ENCODE measurements at places on chromosomes 12 and 14.

DNA sequence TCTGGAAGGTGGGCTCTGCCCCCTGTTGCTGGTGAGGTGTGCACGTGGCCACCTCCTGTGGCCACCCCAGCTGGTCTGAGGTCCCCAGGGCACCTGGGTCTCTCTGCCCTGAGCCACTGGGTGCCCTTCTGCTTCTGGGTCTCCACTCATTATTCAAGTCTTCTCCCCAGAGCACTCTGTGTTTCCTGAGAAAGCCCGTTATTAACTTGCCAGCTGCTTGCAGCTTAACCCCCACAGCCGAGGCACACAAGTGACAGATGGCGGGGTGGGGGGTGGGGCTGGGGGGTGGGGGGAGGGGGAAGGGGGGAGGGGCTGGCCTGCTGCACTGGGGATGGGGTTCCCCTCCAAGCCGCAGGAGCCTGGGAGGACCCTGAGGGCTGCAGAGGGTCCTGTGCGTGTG is 40.5 kb downstream of the FBRSL1 start:
- no peak for DNase-seq

GRCh38 chr14:75334549-75335051 is 56.0 kb downstream of the FOS start:
- no peak for DNase-seq

GRCh38 chr12:3035815-3036702 is 41.1 kb upstream of the TSPAN9 start:
- no peak for DNase-seq

DNA sequence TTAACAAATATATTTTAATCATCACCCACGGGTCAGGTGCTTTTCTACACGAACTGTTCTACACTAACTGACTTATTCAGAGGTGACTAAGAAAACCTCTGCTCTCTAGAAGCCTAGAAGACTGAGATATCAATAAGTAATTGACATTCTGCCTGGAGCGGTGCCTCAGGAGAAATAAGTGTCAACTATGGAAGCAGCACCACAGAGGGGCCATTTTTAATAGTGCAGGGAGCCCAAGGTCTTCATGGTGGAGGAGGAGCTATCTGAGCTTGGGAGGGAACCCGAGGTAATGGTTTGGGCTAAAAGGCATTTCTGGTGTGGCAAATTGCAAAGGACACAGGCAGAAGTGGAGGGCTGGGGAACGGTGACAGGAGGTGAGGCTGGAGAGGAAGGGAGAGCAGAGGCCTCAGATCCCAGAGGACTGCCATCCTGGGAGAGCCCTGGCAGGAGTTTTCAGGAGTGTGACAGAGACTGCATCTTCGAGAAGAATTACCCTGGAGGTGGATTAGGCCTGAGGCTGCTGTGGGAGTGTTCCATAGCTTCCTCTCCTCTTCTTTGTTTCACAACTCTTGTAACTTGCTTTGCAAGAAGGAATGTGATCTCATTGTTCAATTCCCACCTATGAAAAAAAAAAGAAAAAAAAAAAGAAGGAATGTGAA is 123.1 kb downstream of the NPAS3 start:
- DNase-seq, result no peak

DNA sequence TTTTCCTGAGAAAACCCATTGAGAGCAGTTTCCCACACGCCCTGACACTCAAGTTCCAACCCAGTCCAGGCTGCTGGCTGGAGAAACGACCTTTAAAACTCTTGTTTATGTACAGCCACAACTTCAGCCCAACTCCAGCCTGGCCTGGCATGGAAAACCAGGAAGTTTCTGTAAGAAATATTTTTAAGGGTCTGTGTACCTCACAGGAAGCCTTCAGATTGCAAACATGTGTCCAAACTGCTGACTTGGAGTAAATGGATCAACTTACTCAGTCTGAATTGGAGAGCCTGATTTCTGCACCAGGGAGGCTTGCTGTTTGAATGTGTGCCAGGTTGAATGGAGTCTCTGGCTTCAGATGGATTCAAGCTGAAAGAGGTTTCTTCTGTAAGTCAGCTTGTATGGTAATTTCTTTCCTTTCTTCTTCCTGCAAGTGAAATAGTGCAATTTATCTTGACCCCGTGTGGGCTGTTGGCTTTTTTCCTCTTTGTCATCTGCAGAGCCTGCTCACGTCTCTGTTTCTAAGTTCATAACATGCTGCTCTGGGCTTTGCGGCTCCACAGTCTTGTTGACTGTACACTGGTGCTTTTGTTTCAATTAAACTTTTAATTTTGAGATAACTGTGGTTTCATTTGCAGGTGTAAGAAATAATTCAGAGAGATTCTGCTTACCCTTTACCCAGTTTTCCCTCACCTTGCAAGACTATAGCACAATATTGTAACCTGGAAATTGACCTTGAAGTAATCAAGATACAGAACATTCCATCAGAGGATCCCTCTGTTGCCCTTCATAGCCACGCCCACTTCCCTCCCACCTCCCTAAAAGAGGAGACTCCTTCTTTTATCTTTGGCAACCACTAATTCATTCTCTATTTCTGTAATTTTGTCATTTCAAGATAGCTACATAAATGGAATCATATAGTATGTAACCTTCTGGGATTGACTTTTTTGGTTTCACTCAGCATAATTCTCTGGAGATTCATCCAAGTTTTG is 109.7 kb upstream of the PRMT8 start:
- DNase-seq, result no peak

GRCh38 chr12:113165521-113166450 is 16.3 kb downstream of the CFAP73 start:
- DNase-seq, result no peak

DNA sequence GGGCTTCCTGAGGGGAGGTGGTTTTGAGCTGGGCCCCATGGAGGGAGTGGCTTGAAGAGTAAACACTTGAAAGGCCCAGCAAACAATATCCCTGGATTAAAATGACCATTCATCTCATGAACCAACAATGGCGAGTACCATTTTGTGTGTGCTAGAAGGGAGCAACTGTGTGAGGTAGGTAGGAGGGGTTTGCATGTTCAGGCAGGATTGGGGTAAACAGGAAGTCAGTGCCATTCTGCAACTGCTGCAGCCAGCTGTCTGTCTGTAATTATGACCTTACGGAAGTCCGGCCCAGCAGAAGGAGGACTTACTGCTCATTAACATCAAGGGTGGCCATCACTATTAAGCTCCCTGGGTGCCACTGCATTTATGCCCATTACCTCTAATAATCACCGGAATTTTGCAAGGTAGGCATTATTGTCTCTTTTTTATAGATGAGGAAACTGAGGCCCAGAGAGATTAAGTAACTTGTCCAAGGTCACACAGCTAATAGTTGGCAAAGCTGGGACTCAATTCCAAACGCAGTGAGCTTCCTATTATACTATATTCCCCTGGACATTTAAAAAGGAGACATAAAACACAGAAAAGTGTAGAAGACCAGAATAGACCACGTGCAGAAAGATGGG is 16.6 kb upstream of the IFI27L2 start:
- DNase-seq, result no peak

DNA sequence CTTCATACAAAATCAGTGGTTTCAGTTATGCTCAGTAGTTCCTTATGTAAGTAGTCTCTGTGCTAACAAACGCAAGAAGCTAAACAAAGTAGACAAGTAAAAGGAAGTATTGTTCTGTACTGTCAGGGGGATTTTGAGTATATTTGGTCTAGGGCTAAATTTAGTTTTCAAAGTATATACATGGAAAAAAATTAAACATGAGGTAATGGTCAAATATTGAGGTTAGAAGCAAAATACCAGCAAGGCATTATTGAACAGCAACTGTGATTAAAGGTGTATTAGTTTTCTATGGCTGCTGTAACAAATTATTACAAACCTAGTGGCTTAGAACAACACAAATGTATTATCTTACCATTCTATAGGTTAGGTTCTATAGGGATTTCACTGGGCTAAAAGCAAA is 18.8 kb downstream of the GNG2 start:
- DNase-seq, result no peak

DNA sequence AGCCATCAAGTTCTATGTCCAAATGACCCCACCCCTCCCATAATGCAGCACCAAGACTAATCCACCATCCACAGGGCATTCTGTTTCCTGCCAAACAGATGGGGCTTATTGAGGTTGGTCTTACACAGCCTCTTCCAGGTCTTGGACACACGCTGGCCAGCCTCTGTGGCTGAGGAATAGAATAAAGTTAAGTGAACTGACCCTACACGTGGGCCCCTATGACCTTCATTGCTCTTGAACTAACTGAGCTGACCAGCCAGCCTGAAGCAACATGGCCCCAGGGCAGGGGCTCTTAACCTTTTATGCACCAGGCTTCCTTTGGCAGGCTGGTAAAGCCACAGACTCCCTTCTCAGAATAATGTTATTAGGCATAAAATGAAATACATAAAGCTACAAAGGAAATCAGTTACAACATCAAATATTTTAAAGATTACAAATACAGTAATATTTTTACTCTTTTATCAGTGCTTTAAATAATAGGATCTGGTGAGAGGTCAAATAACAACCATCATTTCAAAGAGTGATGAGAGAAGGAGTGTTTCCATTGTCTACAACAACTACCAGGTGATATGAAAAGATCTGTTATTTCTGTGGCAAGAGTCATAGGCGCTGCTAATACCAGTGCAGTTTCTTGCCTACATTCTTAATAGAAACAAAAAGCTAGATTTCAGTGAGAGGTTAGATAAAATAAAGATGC is 192.9 kb upstream of the NUDT4 start:
- no peak for DNase-seq

DNA sequence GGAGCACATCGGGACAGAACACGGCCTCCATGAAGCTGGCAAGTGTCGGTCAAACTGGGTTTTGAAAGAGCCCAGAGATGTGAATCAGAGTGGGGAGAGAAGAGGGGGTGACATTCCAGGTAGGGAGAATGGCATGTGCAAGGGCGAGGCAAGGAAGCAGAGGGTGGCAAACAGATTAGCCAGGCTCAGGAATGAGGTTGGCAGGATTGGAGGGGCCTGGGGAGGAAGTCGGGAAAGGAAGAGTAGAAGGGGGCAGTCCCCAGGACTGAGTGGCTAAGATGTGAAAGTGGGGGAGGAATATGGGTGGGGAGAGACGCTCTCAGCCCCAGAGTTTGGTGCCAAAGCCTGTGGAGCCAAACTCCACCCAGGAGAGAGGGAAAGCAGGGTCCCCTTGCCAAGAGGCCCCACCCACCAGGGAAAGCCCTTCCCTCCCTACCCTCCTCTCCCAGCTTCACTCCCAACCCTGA is 5.5 kb upstream of the HDAC7 start:
- DNase-seq, result no peak

DNA sequence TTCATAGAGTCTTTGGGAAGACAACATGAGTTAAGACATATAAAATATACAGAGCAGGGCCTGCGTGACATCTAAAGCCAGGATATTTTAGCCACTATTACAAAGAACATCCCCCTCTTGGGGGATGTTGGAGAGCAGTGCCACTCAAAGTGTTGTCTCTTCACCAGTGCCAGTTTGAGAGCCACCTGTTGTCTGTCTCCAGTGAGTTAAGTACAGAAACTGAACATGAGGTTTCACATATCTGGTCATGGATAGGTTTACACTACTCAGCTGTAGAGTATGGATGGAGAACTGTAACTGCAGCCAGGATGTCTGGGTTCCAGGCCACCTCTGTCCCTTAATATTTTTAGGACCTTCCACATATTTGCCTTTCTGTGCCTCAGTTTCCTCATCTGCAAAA is 39.1 kb downstream of the RNFT2 start:
- no peak for DNase-seq

DNA sequence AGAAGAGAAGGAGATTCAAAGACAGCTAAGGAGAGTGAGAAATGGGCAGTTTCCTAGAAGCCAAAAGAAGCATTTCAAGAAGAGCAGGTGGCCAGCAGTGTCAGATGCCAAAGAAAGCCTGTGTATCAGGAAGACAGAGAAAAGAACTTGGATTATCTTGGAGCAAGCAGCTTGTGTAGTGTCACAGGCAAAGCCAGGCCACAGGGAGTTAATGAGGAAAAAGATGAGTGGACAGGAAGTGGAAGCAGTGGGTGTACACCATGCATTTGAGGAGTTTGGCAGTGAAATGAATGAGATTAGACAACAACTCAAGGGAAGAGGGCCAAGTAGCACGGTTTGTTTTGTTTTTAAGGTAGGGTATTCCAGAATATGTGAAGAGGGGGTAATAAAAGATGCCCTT is 5.6 kb upstream of the MYH7 start:
- no peak for DNase-seq

DNA sequence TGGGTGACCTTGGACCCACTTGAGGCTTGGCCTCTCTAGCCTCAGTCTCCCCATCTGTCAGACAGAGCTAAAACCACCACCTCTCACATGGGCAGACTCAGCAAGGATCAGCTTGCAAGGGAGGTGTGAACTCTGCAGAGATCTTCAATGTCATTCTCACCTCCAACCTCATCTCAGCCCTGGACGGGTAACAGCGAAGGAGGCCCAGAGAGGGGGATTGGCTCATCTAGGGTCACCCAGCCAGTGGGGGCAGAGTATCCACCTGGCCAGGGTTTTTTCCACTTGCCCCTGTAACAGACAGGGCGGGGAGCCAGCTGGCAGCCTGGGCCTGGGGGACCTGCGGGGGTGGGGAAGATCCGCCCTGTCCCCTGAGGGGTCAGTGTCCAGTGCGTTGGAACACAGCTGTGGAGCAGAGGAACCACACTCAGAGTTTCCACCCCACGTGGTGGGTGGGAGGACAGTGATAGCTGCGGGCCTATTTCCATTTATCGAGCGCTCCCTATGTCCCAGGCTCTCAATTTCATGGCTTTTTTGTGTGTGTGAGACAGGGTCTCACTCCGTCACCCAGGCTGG is 27.4 kb downstream of the DTX1 start:
- DNase-seq, result no peak

DNA sequence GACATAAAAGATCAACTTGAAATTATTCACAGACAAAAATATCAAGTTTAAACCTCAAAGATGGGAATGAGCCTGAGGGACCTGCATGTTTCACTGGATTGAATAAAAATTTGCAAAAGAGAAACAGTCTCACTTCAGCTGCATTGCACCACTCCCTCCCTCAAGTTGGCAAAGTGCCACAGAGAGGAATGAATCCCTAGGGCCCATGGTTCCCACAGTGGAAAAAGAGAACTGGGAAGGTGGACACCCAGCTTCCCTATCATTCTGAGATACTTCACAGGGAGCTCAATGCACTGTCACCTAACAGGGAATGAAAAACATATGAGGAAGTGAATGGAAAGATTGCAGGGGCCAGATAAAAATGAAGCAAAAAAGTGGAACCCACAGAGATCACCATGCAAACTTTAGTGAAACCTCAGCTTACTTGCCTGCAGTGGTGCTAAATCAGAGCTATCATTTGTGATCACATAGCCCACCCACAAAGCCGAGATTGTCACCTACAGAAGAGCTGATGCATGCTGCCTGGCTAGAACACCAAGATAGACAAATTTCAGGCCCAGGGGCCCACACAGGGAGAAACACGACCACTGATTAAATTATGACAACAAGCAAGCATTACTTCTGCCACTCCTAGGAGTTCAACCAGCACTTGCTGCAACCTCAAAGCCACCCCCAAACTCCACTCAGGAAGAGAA is 911.3 kb downstream of the LRFN5 start:
- no peak for DNase-seq

GRCh38 chr12:25051656-25052195 is 102.8 kb upstream of the BCAT1 start:
- no peak for DNase-seq

DNA sequence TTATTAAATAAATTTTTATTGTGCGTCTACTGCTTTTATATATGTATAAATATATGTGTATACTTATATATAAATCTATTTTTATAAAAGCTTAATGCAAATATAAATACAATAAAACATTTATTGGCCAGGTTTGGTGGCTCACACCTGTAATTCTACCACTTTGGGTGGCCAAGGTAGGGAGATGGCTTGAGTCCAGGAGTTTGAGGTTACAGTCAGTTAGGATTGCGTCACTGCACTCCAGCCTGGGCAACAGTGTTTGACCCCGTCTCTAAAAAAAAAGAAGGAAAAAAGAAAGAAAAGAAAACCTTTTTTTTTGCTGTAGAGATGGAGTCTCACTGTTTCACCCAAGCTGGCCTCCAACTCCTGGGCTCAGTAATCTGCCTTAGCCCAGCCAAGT is 20.9 kb downstream of the ACTR6 start:
- DNase-seq, result no peak

Measured in activated naive CD4-positive, alpha-beta T cell (primary cell).